ENCODE measurements at places on chromosomes 16 and 17. TPM values are rescaled to one million over a fixed set of nuclear protein-coding genes. Genes with fewer than 3 reads are reported as not detected.
A peak's percentile ranks its signal among the peaks of the same experiment; 100 is the strongest.

- DNase-seq, result no peak
Observed at GRCh38 chr17:40251576-40251975, 32.5 kb downstream of the WIPF2 start.

DNA sequence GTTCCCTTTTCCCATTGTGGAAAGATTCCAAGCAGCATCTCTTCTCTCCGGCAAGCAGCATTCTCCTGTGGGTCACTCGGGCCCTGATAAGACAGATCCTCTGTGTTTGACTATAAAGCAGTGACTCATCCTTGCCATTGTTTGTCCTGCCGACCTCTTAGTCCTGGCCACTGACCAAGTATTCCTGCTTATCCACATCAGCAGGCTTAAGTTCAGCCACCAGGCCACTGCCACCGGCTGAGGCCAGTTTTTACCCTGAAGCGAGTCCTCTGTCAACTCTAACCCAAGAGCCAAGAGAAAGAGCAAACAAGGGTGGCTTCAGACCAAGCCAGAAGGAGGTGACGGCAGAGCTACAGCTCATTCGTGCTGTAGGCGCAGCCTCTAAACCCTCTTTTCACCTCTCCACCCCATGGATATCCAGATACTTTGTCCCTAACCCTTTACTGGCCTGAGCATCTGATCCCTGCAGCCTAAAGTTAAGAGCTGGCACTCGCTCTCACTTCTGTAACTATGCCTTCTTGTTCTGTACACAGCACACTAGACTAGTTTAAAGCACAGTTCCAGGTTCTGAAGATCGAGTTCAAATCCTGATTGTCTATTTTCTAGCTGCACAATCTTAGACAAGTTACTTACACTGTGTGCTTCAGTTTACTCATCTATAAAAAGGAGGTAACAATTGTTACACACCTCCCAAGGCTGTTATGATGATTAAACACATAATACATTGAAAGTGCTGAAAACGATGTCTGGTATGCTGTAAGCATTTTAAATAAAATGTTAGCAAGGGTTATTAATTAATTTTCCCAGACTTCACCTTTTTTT, 31.0 kb downstream of the SOX9 start:
- no peak for DNase-seq

- DNase-seq, result peak; percentile 68
Observed at GRCh38 chr17:8785547-8786413, 13.4 kb downstream of the MFSD6L start.

DNA sequence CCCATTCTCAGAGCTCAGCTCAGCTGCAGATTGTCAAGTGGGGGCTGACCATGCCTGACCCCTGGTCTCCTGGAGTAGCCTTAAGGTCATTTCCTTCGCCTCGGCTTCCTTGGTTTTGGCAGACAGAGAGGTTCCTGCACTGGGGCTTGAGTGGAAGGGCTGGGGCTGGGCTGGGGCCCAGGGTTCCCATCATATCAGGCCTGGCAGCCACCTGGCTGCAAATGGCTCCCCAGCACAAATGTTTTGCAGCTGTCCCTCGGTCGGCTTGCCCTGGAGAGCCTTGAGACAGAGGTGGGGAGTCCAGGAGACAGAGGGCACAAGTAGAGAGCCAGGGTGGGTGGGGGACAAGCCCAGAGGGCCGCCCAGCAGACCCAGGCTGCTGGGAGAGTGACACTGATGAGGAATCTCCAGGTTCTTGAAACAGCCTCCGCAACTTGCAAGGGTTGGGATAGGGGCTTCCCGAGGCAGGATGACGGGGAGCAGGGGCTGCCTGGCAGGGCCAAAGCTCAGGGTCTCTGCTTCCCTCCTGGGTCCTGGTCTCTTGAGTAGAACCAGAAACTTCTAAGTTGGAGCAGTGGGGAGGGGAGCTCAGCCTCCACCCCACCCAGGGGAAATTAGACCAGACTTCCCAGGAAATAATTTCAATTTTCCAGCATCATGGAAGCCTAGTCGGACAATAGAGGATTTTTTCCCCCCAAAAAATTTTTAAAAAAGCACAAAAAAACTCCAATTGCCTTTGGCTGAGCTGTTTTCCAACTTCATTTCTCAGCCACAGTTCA, 19.3 kb downstream of the IGFBP4 start:
- DNase-seq, result no peak

DNA sequence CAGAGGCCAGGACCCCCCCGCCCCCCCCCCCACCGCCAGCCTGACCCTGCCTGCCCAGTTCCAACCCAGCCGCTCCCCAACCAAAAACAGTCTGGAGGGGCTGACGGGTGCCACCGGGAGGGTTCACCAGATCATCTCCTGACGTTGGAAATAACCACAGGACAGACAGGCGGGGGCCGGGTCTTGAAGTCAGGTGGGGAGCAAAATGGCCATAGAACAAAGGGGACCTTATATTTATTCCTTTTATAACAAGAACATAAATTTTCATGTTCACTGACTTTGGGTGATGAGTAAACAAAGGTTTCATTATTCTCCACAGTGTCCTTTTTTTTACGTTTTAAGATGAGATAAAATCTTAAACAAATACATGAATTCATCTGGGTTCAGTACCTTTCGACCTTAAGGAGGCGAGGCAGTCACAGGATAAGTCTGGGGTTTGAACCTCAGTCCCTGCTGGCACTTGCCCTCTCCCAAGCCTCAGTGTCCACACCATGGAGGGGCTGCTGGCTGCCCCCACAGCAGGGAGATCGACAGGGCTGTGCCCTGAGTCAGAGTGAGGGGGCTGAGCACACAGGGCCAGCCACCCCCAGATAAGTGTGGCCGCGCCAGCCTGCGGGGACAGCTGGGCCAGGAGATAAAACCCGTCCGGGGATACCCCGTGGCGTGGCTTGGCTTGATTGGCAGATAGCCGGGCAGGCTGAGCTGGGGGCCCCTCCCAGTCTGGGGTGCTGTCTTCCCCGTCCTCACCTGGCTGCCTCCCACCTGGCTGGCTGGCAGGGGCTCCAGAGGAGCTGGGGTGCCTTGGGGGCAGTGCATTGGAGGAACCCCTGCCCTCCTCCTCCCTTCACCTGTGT, 15.0 kb downstream of the SLC7A5 start:
- DNase-seq, result no peak

DNA sequence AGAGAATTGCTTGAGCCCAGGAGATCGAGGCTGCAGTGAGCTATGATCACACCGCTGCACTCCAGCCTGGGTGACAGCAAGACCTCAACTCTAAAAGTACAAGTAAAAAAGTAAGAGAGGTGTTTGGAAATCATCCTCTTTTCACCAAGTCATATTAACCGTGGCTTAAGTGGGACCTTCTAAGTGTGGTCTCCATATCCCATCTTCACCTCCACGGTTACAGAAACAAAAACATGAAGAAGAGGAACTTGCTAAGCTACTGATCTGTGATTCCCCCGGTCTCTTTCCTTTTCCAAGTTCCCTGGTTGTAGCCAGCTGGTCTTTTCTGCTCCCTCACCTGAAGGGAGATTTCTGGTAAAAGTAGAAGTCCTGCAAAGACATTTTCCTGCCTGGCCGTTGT, 389.4 kb downstream of the CPPED1 start:
- DNase-seq, result no peak

DNA sequence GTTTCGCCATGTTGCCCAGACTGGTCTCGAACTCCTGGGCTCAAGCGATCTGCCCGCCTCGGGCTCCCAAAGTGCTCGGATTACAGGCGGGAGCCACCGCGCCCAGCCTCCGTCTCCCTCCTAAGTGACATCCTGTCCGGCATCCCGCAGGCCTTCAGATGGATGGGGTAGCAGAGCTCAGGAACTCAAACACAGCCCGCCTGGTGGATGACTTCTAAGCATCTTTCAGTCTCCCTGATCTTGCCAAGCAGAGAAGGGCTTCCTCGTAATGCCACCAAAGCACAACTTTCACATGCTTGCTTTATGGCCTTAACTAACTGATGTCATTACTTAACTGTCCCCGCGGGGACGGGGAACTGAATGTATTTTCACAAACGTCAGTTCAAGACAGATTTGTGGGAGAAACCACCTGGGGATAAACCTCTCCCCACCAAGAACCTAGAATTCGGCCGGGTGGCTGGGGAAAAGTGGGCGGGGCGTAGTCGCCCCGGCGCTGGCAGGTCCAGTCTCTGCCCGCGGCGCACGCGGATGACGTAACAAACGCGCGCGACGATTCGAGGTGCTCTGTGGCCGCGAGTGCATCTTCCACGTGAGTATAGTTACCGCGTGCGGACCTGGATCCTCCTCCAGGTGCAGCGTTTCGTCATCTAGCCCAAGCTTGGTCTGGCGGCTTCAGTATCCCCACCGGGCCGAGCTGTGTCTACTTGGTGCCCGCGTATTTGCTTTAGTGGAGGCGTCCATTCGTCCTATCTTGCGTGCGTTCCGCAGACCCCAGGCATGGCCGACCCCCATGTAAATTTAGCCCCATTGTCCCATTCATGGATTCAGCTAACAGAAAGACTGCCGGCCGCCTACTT, at the start of gene PFAS:
PFAS (plus strand) TSS at position 539 of the 857 bp plus-strand sequence. CDS start 4,649 bp downstream, outside the sequence.
- DNase-seq, result peak; percentile 98

- DNase-seq, result no peak
Observed at GRCh38 chr16:5196204-5196603, 98.6 kb upstream of the EEF2KMT start.

DNA sequence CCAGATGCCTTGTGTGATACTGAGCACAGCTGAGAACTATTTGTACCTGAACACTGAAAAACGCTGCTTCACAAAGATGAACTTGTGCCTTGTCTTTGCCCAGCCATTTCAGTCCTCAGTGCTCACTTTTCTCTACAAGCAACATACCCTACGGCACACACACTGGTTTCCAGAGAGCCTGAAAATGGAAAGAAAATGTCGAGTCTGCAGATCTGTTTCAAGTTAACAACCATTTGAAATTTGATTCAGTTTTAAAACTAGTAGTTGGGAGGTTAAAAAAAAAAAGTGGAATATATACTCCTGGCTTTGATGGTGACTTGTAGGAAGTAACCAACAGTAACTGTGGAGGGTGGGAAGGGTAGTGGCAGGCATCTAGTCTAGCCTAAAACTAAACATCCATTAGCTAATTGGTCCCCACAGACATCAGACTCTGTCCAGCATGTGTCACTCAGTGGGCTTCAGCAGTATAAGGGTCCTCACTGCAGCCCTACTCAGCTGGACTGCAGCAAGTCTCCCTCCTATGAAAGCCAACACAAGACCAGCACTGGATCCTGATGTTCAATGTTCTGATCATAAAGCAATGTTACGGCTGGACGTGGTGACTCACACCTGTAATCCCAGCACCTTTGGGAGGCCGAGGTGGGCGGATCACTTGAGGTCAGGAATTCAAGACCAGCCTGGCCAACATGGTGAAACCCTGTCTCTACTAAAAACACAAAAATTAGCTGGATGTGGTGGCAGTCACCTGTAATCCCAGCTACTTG, 27.1 kb downstream of the ERN1 start:
- no peak for DNase-seq

DNA sequence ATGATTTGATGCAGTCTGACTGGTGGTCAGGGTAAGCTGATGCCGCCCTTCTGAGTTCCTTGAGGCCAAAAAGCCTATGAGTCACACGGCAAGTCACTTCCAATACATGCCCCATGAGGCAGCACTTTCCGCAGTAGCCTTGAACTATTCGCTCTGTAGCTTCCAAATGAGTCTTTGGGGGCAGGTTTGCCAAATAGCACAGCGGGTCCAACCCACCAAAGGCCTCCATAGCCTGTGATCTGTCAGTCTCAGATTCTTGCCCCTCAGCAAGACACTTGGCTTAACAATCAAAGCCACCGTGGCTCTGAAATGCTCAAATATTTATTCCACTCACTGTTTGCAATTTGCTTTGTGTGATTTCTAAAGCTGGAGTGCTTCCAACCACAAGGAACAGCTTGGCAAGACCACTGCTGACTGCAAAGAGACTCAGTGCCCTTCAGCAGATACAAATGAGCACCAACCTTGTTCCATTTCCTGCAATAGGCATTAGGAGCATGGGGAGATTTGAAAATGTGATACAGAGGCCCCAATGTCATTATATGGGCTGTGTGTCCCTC, 45.4 kb downstream of the CLEC19A start:
- DNase-seq, result no peak

GRCh38 chr16:28110074-28110473, 46.6 kb upstream of the GSG1L start:
- DNase-seq, result no peak

DNA sequence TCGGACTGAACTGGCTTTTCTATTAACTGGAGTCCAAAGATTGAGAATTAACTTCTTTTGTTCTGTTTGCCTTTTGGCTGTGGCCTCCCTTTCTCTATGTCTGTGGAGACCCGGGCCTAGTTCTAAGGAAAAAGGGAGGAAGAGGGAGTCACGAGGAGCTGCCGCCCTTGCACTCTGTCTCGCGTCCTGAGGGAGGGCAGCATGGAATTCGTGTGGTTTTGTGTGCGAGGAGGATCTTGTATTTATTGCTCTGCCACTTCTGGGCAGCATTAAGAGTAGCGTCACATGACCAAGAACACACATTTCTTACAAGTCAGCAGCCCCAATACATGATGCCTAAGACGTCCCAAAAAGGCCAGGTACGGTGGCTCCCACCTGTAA, 23.6 kb downstream of the METTL22 start:
- DNase-seq, result no peak

- DNase-seq, result no peak
Observed at GRCh38 chr17:45138911-45139532, 3.5 kb downstream of the ACBD4 start.

DNA sequence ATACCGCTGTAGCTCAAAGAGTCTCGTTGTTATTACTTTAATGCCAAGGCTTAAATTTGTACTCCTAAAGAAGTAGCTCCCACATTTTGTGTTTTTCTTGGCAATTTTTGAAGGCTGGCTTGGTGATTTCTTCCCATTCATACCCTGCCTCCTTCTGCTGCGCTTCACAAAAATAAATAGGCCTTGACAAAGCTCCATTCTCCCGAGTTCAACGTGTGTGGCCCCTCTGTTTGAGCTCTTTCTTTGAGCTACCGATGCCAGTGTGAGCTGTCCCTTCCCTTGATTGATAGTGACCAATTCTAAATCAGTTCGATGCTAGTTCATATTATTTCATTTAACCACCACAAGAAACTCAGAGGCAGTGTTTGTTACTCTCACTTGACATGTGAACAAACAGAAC, 96.8 kb downstream of the MAP2K6 start:
- no peak for DNase-seq

- DNase-seq, result no peak
Observed at GRCh38 chr16:83554096-83554495, 253.7 kb upstream of the HSBP1 start.

GRCh38 chr17:4530799-4531730, 24.1 kb downstream of the MYBBP1A start:
- DNase-seq, result no peak

Gene KRT9
- not detected for total RNA-seq

Gene RNU2-1
- total RNA-seq, result 5,063 TPM

Gene MT1H
- not detected for total RNA-seq

Gene ZNF385C
- 0.78 TPM for total RNA-seq

Gene CCDC144A
- 4.8 TPM for total RNA-seq

Gene ZG16B
- not detected for total RNA-seq

Gene TLCD3B
- total RNA-seq, result not detected

Gene KLHL10
- total RNA-seq, result 0.12 TPM

Gene ZG16
- total RNA-seq, result not detected

Gene MYO1D
- total RNA-seq, result 28.6 TPM

Gene TCAP
- total RNA-seq, result 4.2 TPM

Measured in B cell (primary cell).